ENCODE measurements at places on chromosomes 2 and 18.

DNA sequence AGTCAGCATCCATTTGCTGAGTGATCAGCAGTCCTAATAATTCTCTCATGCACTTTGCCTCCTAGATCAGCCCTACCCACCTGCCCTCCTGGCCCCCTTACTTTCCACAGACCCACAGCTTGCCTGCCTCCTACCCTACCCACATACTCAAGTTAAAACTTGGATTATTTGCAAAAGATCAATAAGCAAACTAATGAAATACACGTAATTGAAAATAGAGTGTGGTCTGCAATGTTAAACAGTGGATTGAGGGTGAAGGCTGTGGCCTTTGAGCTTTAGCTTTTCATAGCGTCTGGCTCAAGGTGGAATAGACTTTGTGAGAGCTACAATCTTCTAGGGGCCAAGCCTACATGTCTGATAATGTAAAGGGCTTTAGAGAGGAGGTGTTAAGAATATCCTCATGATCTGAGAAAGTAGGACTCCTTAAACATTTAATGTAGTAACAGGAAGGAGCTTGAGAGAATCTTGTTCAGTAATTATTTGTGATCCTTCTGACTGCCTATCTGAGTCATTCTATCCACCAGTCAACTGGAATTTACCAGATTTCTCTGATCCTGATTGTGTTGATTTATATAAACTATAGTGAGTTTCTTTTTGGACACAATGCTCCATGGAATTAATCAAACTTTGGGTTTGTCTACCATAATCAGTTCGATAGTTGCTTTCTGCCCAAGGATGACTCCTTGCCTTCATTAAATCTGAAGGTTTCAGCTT is 310.0 kb downstream of the HRH4 start:
- no peak for DNase-seq

DNA sequence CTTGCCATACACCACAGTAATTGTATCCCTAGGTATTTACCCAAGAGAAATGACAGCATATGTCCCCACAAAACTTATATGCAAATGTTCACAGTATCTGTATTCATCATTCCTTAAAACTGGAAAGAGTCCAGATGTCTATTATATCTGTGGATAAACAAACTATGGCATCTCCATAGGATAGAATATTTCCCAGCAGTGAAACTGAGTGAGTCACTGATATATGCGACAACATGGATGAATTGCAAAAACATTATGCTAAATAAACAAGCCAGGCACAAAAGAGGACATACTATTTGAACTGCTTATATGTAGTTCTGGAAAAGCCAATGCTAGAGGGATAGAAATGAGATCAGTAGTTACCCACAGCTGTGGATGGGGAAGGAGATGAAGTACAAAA is 359.4 kb upstream of the DSEL start:
- no peak for DNase-seq

DNA sequence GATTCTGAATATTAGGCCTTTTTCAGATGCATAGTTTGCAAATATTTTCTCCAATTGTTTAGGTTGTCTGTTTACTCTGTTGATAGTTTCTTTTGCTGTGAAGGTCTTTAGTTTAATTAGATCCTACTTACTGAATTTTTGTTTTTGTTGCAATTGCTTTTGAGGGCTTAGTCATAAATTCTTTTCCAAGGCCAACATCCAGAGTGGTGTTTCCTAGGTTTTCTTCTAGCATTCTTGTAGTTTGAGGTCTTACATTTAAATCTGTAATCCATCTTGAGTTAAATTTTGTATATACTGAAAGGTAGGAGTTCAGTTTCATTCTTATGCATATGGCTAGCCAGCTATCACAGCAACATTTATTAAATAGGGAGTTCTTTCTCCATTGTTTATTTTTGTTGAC is 404.8 kb downstream of the LNPK start:
- no peak for DNase-seq

DNA sequence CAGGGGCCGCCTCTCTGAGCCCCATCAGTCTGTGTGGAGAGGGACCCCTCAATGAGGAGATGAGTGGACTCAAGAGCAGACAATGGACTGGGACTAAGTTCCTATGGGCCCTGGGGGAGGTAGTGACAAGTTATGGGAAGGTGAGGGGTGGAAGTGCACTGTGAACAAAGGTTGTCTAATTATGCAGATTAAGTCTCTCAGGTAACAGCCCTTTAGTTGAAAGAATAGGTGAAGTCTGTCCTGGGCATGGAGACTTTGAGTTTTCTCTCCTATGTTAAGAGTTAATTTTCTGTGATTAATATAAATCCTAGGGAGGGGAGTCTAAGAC is 243.8 kb downstream of the FAM210A start:
- DNase-seq = no peak

DNA sequence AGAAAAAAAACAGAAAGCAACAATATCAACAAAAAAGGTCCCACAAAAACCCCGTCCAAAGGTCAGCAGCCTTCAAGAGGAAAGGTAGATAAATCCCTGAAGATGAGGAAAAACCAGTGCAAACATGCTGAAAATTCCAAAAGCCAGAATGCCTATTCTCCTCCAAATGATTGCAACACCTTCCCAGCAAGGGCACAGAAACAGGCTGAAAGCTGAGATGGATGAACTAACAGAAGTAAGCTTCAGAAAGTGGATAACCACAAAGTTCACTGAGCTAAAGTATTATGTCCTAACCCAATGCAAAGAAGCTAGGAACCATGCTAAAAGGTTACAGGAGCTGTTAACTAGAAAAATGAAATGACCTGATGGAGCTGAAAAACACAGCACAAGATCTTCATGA is 226.4 kb upstream of the DSEL start:
- no peak for DNase-seq

DNA sequence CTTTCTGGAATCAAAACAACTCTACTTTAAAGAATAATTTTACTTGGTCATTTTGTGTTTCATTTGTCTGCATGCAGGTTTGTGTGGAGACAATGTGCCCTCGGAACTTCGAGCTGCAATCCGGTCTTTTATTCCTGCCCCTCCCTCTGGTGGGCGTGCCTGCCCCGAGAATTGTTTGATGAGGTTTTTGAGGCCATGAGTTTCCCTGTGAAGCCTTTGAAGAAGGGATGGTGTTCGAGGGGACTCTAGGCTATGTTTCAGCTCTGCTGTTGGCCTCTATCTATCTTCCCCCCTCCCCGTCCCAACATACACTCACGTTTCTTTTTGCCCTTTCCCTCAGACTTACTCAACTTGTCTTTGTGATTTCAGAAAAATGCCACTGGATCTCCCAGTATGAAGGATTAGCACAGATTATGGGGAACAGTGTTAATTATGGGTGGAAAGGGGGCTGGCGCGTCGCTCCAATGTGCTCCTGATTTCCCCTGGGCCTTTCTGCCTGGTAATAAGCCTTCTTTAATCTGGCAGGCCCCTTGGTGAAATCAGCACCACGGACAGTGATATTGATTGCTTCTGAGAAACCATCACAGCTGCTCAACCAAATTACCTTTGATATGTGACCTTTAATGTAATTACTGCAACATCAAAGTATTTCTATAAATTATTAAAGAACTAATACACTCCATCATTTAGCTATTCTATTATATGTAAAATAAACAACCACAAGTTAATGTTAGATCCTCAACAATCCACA is 82.2 kb downstream of the CELF4 start:
- DNase-seq = peak; percentile 14

DNA sequence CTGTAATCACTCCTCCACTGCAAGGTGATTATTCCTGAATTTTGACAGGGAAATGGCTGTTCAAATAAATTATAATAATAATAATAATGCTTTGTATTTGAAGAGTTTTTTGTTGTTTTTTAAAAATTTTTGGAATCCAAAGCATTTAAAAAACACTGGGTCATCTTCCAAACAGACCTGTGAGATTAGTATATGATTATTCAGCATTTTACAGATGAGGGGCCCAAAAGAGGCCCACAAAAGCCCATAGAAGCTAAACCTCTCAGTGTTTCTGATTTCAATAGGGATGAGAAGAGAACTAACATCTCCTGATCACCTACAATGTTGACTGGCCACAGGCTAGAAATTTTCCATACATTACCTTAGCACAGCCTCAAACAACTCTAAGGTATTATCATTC is 8.0 kb upstream of the POLR2D start:
- no peak for DNase-seq

DNA sequence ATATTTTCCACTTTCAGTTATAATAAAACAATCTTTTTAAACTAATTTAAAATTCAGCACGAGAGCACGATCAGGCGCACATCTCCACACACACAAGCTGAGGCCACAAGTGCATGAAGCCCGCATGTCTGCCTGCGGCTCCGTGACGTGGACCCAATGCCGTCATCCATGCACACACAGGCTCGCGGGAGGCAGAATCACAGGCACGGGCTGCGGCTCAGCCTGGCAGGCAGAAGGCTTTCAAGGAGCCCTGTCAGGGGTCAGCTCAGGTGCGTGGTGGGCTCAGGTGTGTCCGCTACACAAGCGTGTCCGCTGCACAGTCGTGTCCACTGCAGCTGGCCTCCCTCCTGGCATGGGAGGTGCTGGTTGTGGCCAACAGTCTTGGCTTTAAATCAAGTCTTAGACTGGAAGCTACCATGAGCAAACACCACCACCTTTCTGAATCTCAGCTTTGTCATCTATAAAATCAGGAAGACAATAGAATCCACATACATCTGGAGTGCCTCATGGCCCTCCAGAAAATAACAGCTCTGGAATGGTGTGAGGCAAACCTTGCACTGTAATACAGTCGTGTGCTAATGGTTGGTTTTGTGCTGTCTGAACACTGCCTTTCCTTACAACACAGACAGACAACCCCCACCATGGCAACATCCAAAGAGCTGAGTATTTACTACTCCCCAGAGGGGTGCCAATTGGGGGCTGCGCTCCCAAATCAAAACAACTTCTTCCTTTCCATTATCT is 210.1 kb downstream of the NDUFA10 start:
- no peak for DNase-seq

- DNase-seq = no peak
These were observed 88.9 kb upstream of the THOC1 start for GRCh38 chr18:356778-357177.

GRCh38 chr2:188512456-188512855 is 220.8 kb downstream of the GULP1 start:
- DNase-seq = peak; percentile 3

Measured in activated CD4-positive, alpha-beta T cell treated with anti-CD3 and anti-CD28 coated beads, Interleukin-2, Interleukin-6, amounts not matched to agents 100 ng/mL and 50 ng/mL, durations not matched to agents 16 hours and 8 hours (primary cell).